ENCODE measurements at places on chromosomes 7 and 10. TPM values are rescaled to one million over a fixed set of nuclear protein-coding genes. Genes with fewer than 3 reads are reported as not detected.

GRCh38 chr10:43313901-43314300, 47.0 kb upstream of the RASGEF1A start:
- H3K27me3 ChIP-seq = no peaks in the 10 kb centered on the region
- H3K4me1 ChIP-seq = no peaks in the 10 kb centered on the region
- no peak for DNase-seq
- H3K27ac ChIP-seq = no peak overlapping the region

DNA sequence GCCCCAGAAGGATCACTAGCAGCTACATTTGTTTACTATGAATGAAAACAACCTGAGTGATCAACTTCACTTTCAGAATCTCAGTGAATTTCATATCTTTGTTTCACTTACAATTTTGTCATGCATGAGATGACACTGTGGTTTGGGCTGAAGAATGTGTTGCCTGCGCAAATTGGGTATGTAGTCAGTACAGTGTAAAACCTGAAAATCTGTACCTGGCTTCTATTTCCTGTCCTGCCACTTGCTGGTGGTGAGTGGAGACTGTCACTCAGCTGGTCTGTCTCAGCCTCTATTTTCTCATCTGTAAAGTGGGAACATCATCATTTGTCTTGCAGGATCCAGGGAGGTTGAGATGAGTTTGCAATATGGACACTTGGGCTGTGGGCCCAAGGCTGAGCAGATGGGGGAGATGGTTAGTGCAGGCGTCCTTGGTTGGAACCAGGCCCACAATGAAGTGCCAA, 118.0 kb downstream of the WDFY4 start:
- peak overlapping the region; percentile 43 for H3K27ac ChIP-seq
- H3K36me3 ChIP-seq = peaks cover 30% of the 10 kb centered on the region

GRCh38 chr10:97914837-97915211, 65.2 kb downstream of the GOLGA7B start:
- H3K27ac ChIP-seq = no peak overlapping the region
- no peak overlapping the region for H3K4me3 ChIP-seq
- no peak for DNase-seq
- H3K27me3 ChIP-seq = no peaks in the 10 kb centered on the region

GRCh38 chr10:88805361-88805760, 2.8 kb downstream of the LIPM start:
- H3K36me3 ChIP-seq = no peaks in the 10 kb centered on the region
- H3K27ac ChIP-seq = no peak overlapping the region
- H3K4me1 ChIP-seq = no peaks in the 10 kb centered on the region
- H3K27me3 ChIP-seq = no peaks in the 10 kb centered on the region
- no peak for DNase-seq

GRCh38 chr7:124459101-124460055, 306.2 kb downstream of the GPR37 start:
- DNase-seq = no peak

DNA sequence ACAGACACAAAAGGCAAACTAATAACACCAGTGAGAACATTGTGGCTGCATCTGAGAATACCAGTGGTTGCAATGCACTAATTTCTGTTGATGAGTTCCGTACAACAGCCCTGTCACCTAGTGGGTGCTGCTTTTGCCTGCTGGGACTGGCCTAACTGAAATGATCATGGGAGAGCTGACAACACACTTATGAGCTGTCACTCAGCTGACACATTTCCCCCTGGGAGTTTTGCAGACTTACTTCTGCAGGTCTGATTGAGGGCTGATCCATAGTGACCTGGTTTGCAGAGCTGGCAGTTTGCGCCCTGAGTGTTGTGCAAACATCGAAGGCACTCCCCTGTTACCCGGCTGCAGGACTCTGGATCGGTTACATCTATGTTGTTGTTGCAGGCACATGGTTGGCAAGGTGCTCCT, 60.6 kb upstream of the LAMB1 start:
- DNase-seq = peak; percentile 23
- no peaks in the 10 kb centered on the region for H3K36me3 ChIP-seq
- H3K27ac ChIP-seq = no peak overlapping the region
- no peak overlapping the region for H3K4me3 ChIP-seq
- H3K27me3 ChIP-seq = no peaks in the 10 kb centered on the region

- no peak overlapping the region for H3K27ac ChIP-seq
- no peaks in the 10 kb centered on the region for H3K27me3 ChIP-seq
- no peaks in the 10 kb centered on the region for H3K36me3 ChIP-seq
- no peak overlapping the region for H3K4me3 ChIP-seq
These were observed 191.8 kb downstream of the TNS3 start for GRCh38 chr7:47389923-47390630.

- DNase-seq = no peak
- H3K4me3 ChIP-seq = no peak overlapping the region
- H3K27me3 ChIP-seq = no peaks in the 10 kb centered on the region
- H3K4me1 ChIP-seq = no peaks in the 10 kb centered on the region
- H3K36me3 ChIP-seq = no peaks in the 10 kb centered on the region
- H3K27ac ChIP-seq = no peak overlapping the region
These were observed 113.4 kb upstream of the SHH start for GRCh38 chr7:155925682-155926081.

DNA sequence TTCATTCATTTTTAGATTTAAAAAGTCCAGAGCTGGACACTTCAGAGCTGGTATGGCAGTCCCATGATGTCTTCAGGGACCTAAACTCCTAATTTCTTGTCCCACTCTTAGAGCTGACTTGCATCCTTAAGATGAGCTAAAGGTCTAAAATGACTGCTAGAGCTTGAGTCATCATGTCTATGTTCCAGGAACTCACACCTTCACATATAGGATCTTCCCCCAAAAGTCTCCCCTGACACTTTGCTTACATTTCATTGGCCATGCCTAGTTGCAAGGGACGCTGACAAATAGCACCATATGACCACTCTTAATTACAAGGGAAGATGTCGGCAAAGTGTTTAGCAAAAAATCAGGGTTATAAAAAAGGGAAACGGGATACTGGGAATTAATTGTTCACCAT, 10.4 kb upstream of the AOAH start:
- no peak overlapping the region for H3K4me3 ChIP-seq
- peaks cover 11% of the 10 kb centered on the region for H3K4me1 ChIP-seq
- H3K36me3 ChIP-seq = no peaks in the 10 kb centered on the region
- DNase-seq = no peak
- no peak overlapping the region for H3K27ac ChIP-seq

DNA sequence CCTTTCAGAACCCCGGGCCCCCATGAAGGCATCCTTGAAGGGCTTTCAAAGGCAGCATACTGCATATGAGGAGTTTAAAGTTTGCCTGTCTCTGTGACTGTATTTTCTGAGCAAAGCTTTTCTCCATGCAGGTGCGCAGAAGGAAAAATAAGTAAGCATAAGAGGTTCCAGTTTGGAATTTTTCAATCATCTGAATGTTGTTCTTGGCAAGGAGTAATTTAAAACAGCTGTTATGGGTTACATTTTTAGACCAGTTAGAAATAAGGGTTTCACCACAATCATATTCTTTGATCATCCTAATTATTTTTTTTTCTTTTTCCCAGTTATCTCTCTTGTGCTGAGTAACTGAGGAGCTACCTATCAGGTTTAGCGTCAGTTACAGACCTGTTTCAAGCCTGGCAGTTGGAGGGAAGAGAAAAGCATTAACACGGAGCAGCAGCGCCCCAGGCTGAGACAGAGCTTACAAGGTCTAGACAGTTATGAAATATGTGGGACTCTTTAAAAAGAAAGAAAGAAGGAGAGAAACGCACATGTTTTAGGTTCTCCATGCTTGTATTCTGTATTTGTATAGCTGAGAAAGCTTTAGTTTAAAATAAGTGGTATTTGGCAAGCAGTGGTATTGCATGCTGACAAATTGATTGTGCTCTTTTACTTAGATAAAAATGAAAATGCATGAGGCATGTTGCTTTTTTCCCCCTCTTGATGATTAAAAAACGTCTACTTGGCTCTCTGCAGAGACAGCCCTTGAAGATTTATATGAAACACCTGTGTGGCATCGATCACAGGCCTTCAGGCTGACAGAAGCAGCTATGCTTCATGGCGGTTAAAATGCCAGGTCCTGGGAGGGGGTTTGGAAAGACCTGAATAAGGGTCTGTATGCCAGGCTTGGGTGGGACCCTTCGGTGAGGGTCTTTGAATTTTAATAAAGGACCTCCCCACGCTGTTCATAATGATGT, 157.6 kb downstream of the GRK5 start:
- 0 out of 2 replicates have a peak, but pooled peaks cover 3% of the 10 kb centered on the region for H3K36me3 ChIP-seq
- no peaks in the 10 kb centered on the region for H3K27me3 ChIP-seq
- peaks cover 16% of the 10 kb centered on the region for H3K4me1 ChIP-seq
- no peak overlapping the region for H3K4me3 ChIP-seq
- no peak for DNase-seq

DNA sequence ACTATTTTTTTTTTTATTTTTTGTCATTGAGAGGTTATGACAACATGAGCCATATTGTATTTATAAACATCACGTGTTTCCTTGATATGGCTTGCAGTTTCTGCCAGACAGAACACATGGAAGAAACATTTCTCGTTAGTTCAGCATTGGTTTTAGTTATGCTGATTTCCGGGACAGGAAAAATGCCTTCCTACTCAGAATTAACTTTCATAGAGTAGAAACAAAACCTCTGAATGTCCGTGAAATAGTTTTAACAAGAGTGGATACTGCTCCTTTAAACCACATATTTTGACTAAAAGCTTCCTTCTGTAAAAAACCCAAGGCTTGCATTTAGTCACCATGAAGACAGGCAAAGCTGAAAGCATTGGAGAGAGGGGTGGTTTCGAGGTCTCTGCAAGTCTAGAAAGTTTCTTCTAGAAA, 240.4 kb downstream of the KIAA1217 start:
- no peaks in the 10 kb centered on the region for H3K36me3 ChIP-seq
- no peak overlapping the region for H3K4me3 ChIP-seq

GRCh38 chr10:23174977-23175512, 17.1 kb upstream of the PTF1A start:
- no peak for DNase-seq
- H3K4me3 ChIP-seq = no peak overlapping the region
- no peaks in the 10 kb centered on the region for H3K36me3 ChIP-seq
- H3K4me1 ChIP-seq = no peaks in the 10 kb centered on the region
- no peak overlapping the region for H3K27ac ChIP-seq

DNA sequence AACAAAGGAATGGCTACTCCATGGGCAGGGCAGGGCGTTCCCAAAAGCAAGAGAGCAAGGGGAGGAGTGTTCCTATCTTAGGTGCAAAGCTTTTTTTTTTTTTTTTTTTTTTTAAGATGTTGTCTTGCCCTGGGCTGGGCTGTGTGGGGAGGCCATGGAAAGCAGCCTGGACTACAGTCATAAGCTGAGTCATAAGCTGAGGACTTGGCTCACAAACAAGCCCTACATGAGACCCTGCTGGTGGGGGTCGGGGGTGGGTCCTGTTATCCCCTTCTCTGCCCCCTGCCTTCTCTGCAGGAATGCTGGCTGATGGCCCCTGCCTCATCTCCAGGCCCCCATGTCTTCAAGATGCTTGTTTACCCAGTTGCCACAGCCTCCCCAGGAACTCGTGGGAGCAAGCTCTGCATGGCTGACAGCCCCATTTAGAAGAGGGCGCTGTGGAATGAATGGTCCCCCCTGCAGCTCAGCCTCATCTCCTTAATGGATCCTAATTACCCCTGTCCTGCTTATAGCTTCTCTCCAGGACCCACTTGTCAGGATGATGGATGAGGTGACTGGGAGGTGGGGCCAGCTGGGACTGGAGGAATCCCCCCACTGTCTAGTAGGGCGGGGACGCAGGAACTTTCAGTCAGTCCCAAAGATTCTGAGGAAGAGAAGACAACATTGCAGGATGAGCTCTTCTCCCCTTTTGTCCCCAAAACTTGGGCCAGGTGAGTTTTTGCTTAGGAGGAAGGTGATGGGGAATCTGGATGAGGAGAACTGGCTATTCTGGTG, 340.8 kb upstream of the PODXL start:
- H3K27ac ChIP-seq = no peak overlapping the region
- DNase-seq = no peak
- no peaks in the 10 kb centered on the region for H3K4me1 ChIP-seq
- H3K27me3 ChIP-seq = no peaks in the 10 kb centered on the region
- H3K36me3 ChIP-seq = no peaks in the 10 kb centered on the region

GRCh38 chr7:20282959-20283358, 47.7 kb upstream of the ITGB8 start:
- no peak for DNase-seq
- peak overlapping the region; percentile 79 for H3K27ac ChIP-seq
- peaks cover 11% of the 10 kb centered on the region for H3K4me1 ChIP-seq
- no peaks in the 10 kb centered on the region for H3K27me3 ChIP-seq
- H3K4me3 ChIP-seq = no peak overlapping the region
- H3K36me3 ChIP-seq = no peaks in the 10 kb centered on the region

- no peak overlapping the region for H3K27ac ChIP-seq
- no peaks in the 10 kb centered on the region for H3K4me1 ChIP-seq
- H3K27me3 ChIP-seq = no peaks in the 10 kb centered on the region
- H3K4me3 ChIP-seq = no peak overlapping the region
These were observed 23.8 kb downstream of the MYH16 start for GRCh38 chr7:99296471-99296870.

GRCh38 chr10:36114141-36114540, 472.0 kb upstream of the FZD8 start:
- no peak overlapping the region for H3K27ac ChIP-seq
- no peak overlapping the region for H3K4me3 ChIP-seq
- no peak for DNase-seq
- no peaks in the 10 kb centered on the region for H3K27me3 ChIP-seq
- no peaks in the 10 kb centered on the region for H3K4me1 ChIP-seq

DNA sequence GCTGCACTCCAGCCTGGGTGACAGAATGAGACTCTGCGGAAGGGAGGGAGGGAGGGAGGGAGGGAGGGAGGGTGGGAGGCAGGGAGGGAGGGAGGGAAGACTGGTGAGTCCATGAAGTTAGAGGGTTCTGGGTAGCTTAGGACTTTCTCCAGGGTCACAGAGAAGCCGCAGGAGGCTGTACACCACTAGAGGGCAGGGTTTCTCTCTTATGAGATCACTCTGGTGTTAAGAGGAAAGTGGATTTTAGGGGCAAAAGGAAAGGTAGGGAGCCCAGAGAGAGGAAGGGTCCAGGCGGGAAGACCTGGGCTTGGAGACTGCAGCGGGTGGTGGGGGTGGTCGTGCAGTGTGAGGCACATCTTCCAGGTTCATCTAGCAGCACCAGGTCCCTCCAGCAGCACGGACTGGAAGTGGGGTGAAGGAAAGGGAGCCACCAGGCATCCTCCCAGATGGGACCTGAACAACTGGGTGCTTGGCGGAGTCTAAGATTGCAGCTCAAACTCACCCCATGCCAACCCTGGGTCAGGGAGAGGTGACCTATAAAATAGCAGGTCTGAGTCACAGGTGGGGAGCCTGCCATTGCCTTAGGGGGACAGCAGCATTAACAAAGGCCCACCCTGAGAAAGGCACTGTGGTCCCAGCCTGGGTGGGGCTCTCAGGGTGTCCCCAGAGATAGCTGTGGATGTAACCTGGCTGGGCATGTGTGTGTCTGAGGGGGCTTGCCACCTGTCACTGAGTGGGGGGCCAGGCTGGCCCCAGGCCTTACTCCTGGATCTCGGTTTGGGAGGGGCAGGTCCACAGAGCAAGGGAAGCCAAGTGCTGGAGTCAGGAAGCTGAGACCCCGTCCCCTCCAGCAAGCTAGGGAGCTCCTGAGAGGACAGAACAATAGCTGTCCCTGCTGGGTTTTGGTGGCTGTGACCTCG, 48.5 kb upstream of the SLC29A3 start:
- no peak for DNase-seq
- no peak overlapping the region for H3K27ac ChIP-seq
- no peaks in the 10 kb centered on the region for H3K27me3 ChIP-seq
- no peaks in the 10 kb centered on the region for H3K4me1 ChIP-seq

Gene NT5C3A
- 52.3 TPM for polyA plus RNA-seq

Gene CARD11
- polyA plus RNA-seq = 19.8 TPM

Gene OR6B1
- not detected for polyA plus RNA-seq

Gene EVX1
- not detected for polyA plus RNA-seq

Gene FGL2
- polyA plus RNA-seq = 1.0 TPM

Gene TEX47
- polyA plus RNA-seq = not detected

Gene TMEM178B
- polyA plus RNA-seq = 0.13 TPM

Gene PLXNA4
- polyA plus RNA-seq = not detected

Gene SPAG6
- 0.16 TPM for polyA plus RNA-seq

Gene GIMAP8
- 2.8 TPM for polyA plus RNA-seq

Gene NKX1-2
- polyA plus RNA-seq = not detected

Data from GM12878 (cell line).